ENCODE measurements at places on chromosomes 12 and 14.

DNA sequence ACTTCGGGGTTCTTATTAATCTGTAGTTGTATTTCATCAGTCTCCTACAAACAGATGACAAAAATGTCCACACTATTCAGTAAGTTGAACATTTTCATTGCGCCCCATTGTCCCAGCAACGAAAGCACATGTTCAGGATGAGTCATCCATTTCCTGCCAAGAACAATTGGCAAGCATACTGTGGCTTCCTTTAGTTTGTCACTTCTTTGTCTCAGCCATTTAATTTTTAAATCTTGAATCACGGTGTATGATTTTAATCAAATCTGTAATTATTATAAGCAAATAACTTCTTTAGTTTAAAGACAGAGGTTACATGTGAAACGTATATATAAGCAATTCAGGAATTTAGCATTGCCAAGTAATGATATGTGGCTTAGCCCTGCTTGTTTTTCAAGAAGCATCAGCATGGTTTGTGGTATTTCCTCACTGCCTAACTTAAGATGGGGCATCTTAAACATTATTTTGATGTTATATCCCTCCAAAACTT, 211.3 kb upstream of the KRR1 start:
- no peak for DNase-seq

DNA sequence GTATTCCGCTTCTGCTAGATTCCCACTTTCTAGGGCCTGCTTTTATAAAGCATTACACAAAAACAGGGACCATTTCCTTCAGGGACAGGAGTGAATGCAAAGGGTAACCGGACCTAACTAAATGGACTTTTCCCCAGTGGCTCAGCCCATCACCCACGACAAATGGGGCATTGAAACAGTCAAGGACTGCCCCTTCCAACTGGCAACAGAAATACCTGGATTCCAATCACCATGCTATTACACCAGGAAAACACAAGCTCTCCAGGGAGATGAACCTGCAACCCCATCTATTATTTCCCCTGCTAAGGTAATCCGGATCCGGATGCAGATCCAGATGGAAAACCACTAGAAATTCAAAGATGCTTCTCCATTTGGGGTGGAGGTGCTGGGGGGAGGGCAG, 1.0 kb downstream of the MPHOSPH9 start:
- DNase-seq = no peak

DNA sequence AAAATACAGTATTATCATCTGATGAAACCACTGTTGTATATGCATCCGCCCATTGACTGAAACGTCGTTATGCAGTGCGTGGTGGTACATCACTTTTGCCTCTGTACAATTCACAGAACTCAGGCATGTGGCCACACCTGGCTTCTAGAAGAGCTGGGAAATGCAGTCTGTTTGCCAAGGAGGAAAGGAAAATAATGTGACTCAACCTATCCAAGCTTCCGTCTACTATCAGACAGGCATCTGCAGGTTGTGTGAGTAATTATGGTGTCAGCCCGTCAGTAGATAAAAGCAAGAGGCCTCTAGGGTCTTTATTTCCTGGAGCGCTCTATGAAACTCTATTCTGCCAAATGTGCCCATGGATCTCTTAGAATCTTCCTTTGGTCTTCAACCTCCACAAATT, 111.6 kb downstream of the BBS10 start:
- no peak for DNase-seq

DNA sequence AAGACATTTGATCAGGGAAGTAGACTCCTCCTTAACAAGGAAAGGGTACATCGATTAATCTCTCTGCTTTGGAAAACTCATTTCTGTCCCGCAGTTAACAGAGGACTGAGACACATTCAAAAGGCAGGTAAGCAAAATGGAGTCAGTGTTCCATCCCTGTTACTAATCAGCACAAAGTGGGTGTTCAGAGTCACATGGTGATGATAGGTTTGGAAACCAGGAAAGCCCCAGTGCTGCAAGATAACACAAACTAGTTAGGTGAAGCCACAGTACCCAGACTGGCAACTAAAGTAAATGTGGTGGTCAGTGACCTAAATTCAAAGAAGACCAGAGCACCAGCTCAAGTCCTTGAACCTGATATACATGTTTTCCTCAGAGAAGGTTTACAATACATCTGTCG, 1.8 kb downstream of the OR4K17 start:
- no peak for DNase-seq

DNA sequence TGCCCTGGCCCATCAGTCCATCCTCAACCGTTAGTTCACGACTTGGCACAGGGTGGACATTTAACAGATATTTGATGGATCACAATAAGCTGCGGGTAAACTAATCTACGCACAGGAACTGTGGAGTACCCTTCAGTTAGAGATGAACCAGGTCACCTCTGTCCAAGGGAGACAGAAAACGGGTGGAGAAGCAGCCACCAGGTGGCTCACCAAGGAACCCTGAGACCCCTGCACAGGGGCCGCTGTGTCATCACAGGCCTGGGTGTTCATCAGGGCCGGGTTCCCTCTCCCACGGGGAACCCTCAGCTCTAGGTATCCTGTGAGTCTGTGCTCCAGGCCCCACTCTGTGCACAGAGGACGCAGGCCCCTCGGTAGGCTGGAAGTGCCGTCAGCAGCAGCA, 122.2 kb downstream of the PIWIL1 start:
- DNase-seq = no peak

DNA sequence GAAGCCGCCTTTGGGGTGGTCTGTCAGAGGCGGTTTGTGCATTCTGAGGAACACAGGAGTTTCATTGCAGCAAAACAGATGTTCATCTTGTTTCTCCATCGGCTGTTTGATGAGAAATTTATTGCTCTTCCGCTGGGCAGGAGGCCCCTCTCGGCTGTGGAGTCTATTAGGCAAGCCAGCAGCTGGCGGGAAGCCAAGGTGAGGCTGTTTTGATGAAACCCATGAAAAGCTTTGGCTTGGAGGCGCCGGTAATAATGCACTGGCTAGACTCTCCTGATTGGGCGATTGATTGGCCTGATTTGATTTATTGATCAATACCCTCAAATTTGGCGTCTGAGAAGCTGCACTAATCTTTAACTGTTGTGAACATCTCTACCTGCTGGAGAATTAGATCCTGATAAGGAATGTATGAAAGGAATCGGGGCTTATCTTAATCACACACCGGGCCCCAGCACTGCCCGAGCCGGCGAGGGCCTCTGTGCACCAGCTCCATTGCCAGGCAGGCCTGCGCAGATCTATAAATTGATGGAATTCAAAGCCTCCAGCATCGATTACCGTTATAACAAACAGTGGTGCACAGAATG, 187.7 kb downstream of the PHETA1 start:
- DNase-seq = peak; percentile 84

GRCh38 chr12:83473408-83474095, 786.8 kb downstream of the TMTC2 start:
- DNase-seq = no peak

- DNase-seq = no peak
Measured at GRCh38 chr12:114919479-114919878, 235.5 kb upstream of the TBX3 start.

DNA sequence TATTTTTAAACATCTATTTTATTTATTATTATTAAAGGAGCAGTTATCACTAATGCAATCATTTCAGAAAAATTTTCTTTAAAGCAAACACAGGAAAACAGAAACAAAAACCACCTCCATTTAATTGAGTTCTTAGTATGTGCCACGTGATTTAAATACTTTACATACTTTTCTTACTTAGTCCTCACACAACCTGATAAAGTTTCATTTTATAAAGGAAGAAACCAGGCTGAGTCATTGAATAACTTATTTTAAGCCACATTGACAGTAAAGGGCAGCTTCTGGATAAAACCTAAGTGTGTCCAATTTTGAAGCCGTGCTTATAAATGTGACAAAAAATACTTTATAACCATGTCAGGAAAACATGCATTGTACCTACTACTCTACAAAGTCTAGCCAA, 57.1 kb upstream of the PCED1B start:
- no peak for DNase-seq
